T-helper 9 cell (primary cell): ENCODE measurements at places on chromosomes 16 and 17.

DNA sequence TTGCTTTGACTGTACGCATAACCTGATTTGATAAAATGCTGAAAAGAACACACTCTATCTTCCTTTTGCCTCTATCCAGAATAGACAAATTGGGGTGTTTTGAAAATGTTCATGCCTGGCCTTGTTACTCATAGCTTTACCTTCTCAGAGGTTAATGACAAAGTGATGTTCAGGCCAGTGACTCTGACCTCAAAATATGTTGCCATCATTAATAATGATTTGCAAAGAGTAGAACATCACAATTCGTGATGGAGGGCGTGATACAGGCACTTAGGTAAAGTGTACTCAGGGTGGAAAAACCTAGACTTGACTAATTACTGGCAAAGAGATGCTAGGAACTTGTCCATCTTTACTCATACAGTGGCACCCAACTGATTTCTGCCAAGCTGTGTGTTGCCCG lies 656.6 kb upstream of the SOX9 start:
- no peak for DNase-seq

DNA sequence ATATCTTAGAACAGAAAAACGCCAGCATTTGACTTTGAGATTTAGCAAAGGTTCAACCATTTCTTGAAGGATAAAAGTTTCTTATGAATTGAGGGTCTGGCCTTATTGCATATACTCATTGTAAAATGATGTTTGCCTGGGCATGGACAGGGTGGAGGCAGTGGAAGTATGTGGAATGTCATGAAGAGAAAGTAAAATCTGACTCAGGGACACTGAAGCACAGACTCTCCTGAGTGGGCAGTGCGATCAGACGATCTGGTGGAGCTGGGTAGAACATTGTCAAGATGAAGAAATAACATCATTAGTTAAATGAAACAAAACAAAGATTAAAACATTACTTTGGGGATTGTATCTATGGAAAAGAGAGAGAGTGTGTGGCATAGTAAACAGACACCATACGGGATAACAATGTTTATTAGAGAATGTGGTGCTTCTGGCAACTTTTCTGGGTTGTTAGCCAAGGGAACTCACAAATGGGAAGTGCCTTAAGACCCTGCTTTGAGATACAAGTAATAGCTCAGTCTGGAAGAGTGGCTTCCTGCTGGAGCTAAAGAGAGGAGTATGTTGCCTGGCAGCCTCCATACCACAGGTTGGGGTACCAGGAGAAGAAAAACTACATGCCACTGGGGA lies 4.4 kb downstream of the MAP3K3 start:
- no peak for DNase-seq

- DNase-seq: no peak
Measured at GRCh38 chr16:3485821-3486505, 9.3 kb downstream of the C16orf90 start.

GRCh38 chr17:44137891-44138709 lies 3.6 kb upstream of the HROB start:
- no peak for DNase-seq

GRCh38 chr17:8724451-8724850 lies 20.2 kb downstream of the CCDC42 start:
- DNase-seq: no peak

- no peak for DNase-seq
Measured at GRCh38 chr16:22055881-22056280, 36.5 kb upstream of the VWA3A start.
